ENCODE measurements at places on chromosomes 2 and 18.
A peak's percentile ranks its signal among the peaks of the same experiment; 100 is the strongest.

DNA sequence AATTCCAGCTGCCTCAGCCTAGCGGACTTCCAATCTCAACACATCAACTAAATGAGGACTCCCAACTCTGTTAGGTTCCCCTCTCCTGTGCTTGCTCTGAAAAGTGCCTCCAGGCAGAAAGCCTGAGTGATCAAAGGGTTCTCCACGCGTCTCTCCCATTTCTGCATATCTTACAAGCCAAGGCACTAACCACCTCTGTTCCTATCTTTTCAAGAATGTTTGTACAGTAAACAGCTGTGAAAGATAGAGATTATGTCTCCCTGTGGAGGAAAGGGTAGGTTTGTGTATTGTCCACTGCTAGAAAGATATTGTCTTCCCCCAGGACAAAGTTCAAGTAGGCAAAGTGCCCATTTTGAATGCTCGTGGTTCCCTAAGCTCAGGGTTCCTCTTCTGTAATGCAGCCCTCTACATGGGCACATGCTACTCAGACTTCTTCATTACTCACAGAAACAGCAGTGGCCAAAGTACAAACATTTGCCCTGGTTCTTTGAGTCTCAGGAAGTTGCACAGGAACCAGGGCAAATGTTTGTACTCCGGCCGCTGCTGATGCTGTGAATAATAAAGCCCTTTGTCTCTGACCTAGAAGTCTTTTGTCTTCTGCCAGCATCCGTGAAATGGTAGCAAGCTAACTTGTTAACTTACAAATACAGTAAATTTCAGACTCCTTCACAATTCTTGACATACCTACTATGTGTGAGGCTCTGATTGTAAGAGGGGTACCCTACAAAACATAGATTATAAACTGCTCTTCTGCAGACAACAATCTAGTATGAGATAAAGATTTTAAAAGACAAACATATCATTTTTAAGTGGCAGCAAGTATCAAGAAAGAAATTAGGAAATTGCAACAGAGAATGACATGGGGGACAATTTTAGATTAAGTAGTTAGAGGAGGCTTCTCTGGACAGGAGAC is 44.5 kb downstream of the PKDCC start:
- DNase-seq: no peak

DNA sequence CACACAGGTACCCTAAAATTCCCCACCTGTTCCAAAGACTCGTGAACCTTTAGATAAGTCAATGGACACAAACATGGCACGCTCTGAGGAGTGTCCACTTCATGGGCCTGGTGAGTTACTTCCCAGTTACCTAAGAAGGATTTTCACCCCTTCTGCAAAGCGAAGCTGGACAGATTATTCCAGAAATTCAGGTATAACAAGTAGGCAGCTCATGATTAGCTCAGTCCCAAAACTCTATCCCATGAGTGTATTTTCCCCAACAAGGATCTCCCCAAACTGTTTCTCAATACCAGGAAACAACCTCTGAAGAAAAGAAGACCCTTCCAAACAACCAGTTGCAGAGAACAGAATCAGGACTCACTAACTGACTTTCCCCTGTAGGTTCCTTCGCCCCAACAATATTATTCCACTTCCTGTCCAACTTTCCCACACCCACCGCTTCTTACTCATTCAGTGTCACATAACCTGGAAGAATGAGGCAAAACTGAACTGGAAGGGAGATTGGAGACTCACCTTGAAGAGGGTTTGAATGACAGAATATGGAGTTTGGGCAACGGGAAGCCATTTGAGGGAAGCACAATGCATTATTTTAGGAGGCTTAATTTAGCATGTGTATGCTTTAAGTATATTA is 120.1 kb downstream of the ANTXR1 start:
- DNase-seq: no peak

- DNase-seq: no peak
Observed at GRCh38 chr2:199602896-199603717, 145.4 kb upstream of the SATB2 start.

DNA sequence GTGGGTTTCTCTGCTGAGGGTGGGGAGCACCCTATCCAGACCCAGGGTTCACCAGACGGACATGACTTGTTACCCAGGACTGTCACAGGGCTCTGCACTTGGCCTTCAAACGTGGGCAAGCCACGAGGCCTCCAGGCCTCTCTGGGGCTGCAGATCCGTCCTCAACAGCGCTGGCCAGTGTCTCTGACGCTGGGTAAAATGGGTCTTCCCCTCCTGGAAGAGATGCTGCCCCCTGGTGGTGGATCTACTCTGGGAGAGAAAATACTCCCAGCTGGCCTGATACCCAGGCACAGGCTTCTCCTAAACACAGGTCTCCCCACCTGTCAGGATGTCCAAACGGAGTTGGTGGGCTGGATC is 3.7 kb downstream of the GPR17 start:
- DNase-seq: peak; percentile 84

DNA sequence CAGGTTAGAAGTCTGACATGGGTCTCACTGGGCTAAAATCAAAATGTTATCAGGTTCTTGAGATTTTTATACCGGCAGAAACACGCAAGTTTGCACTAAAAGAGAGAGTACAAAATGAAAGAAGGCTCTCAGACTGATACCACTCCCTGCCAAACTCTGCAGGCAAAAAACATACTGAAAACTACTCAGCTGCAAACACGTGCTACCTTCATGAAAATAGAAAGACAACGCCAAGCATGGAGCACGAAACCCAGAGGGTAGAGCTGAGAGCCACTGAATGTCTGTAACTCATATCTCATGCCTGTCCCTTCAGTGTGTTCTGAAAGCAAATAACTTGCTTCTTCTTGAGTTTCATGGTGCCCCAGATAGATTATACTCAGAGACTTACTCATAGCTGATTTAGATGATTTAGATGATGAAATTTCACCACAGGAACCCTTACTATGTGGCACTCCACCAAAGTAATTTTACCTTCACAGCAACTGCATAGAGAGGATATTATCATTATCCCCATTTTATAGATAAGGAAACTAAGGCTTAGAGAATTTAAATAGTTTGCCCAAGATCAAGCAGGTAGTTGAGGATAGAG is 313.0 kb upstream of the SLC39A10 start:
- DNase-seq: no peak

DNA sequence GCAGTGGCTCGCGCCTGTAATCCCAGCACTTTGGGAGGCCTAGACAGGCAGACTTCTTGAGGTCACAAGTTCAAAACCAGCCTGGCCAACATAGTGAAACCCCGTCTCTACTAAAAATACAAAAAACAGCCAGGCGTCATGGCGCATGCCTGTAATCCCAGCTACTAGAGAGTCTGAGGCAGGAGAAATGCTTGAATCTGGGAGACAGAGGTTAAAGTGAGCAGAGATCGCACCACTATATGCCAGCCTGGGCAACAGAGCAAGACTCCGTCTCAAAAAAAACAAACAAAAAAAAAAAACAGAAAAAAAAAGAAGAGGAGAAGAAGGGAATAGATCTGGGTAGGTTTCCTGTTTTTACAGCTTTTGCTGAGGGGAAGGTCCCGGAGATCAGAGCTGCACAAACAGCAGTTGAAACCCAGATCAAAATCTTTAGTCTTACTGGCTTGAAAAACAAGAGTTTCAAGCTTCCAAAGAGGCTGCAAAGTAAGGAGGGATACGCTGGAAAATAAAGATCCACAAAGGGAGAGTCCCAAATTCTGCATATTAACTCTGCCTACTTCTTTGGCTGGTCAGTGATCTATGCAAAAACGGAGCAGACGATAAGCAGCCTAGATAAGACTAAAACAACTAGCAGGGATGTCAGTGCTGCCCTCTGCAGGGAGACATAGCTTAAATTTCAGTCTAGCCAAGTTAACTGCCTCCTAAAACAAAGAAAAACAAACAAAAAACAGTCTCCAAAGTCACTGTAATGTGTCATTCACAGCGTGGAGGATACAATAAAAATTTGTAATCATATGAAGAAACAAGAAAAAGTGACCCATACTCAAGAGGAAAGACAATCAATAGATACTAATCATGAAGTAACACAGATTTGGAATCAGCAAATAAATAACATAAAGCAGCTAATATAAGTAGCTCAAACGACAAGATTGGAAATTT is 74.1 kb downstream of the TLK1 start:
- no peak for DNase-seq

GRCh38 chr18:27871726-27872125 is 305.2 kb downstream of the CDH2 start:
- no peak for DNase-seq

DNA sequence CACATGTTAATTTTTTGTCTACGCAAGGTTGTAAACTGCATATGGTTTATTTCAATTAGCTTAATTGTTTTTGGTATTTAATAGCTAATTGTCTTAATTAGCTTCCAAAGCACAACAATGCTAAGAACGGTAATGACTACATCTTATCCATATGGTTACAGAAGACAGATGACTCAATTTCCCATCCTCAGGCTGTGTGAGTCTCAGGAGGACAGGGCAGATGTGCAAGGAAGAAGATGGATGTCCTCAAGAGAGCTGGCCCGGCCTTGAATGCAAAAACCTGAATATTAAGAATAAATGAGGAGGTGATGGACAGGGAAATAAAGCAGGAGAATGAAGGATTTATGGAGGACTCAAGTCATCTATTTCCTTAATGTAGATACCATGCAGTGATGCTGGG is 31.4 kb downstream of the SLC4A3 start:
- no peak for DNase-seq

DNA sequence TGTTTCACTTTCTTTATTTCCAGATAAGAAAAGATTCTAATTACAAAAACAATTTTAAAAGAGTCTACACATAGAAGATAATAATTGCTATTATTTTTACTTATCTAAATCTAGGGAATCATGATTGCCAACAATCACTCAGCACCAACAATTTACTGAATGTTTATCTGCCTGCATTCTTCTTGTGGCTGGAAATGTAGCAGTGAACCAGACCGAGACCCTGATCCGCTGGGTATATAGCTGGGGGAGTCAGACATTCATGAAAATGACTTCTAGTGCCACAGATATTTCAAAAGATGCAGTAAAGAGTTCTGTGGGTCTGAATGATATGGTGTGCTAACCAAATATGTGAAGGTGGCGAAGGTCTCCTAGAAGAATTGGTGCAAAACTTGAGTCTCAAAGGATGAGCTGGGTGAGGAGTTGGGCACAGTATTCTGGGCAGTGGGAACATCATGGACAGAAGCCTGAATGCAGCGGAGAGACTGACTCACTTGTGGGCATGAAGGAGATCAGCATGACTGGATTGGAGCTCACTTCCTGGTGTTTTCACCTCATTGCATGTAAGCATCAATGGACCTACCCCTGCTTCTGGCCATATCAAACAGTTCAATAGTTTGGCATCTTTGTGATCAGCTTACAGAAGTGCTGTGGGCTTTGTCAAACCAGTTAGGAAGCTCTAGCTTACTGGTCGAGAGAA is 26.1 kb upstream of the FN1 start:
- DNase-seq: no peak

GRCh38 chr2:106706283-106706682 is 179.7 kb downstream of the ST6GAL2 start:
- DNase-seq: no peak

DNA sequence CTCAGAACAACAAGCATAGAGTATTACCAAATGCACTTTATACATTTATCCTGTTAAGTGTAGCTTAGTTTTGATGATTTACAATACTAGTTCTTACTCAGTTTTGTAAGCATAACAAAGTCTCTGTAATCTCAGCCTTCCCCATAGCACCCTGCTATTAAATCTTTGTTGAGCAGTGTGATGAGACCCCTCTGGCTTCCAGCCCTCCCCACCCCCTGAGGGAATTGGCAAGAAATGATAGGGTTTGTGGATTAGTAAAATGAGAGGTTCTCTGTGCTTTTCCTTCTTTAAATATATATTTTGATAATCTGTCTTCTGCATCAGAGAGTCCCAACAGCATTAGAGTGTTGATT is 37.2 kb downstream of the ZNF521 start:
- DNase-seq: no peak

DNA sequence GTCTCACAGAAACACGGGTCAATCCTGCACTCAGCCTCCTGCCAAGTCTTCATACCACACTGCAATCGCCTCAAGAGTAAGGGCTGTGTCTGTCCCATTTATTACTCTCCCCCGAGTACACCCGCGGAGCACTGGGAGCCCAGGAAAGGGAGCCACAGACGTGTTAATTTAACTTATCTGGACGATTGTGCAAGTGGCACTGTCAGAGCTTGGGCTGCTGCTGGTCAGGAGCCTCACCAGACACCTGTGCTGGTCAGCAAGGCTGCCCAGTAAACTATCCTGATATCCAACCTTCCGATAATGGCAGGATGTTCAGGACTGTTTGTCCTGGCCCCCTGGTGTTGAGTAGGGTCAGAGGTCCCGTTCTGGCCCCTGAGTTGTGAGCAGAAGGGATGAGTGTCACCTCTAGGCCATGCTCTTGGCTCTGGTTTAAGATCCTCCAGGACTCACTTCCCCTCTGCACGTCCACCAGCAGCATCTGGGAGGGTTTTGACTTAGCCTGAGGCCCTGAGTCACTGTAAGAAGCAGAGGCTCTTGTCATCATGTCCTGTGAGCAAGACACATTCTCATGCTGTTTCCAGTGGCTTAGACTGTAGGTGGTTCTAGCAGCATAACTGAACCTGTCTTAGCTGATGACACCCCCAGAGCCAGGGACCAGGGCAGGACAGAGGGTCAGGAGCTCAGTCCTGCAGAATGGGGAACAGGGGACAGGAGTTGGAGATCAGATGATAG is 82.5 kb upstream of the ARL4C start:
- no peak for DNase-seq

- DNase-seq: no peak
Observed at GRCh38 chr2:184735611-184736010, 137.3 kb downstream of the ZNF804A start.

GRCh38 chr18:2293109-2293839 is 278.0 kb downstream of the METTL4 start:
- DNase-seq: no peak

- no peak for DNase-seq
Observed at GRCh38 chr2:3870222-3870621, 166.8 kb downstream of the DCDC2C start.

GRCh38 chr2:140998577-140998976 is 1132.2 kb downstream of the LRP1B start:
- DNase-seq: no peak

GRCh38 chr2:231611273-231612108 is 18.8 kb downstream of the TEX44 start:
- no peak for DNase-seq

- no peak for DNase-seq
Observed at GRCh38 chr2:58410549-58410948, 169.4 kb upstream of the FANCL start.

GRCh38 chr2:95734976-95735890 is 143.4 kb downstream of the TRIM43 start:
- no peak for DNase-seq

- no peak for DNase-seq
Observed at GRCh38 chr2:134140251-134140661, 113.6 kb upstream of the MGAT5 start.

- no peak for DNase-seq
Observed at GRCh38 chr2:147511491-147511948, 333.3 kb upstream of the ACVR2A start.
